H9 (cell line): ENCODE measurements at places on chromosomes 4 and X. TPM values are rescaled to one million over a fixed set of nuclear protein-coding genes. Genes with fewer than 3 reads are reported as not detected.

Gene MAGEA2
- 0.13 and 0.22 TPM in 2 replicates for total RNA-seq

Gene CT55
- 0.24 TPM in 1 of 2 replicates, not detected in the other for total RNA-seq

Gene P2RY4
- 0.18 TPM in 1 of 2 replicates, not detected in the other for total RNA-seq

Gene FANCB
- 11.3 and 12.1 TPM in 2 replicates for total RNA-seq

Gene MUC7
- not detected in 2 replicates for total RNA-seq
